ENCODE measurements at places on chromosomes 7 and 10.

DNA sequence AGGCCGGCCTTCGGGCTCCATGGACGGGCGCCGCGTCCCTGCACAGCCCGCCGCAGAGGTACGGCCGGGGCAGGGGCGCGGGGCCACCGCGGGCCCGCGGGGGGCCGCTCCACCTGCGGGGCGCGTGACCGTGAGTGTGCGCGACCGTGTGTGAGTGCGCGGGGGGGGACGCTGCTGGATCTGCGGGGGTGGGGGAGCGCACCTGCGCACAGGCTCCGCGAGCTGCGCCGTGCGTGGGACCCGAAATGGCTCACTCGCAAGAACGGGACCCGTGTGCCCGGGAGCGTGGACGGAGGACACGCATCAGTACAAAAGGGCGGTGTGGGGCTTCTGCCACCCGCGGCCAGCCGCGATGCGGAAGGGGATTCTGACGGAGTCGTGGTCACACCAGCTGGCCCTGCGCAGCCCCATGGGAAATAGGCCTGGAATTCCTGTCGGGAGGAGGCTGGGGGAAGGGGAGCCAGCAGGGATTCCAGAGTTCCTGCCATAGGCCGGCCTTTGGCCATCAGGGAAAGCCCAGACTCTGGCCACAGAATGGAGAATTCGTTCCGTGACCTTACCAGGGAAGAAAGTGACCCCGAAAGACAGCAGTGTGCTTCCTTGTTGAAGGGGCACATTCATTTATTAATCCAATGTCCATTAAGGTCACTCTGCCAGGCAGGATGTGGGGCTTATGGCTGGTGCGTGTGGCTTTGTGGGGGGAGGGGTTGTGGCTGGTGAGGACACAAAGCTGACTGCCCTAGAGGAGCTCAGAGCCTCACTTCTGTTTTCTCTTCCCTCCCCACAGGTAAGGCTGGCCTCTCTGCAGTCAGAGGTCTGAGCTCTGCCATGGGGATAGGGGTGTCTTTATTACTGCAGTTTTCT is 494 bp downstream of the REPIN1 start:
- no peak for DNase-seq

DNA sequence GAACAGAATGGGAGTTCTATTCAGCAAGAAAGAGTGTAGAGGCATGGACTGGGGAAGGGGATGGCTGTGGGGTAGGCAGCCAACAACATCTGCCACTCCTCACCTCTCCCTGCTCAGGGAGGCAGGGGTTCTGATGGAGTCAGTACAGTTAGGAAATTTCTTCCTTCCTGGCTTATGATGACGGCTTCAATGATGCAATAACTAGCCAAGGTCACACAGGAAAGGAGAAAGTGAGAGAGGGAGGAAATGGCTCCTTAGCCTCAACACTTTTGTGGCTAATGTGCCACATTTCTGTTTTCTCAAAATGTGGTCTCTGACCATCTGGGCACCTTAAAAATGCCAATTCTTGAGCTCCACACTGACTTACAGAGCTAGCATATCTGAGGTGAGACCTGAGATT is 79.3 kb upstream of the PDZD8 start:
- DNase-seq: no peak

DNA sequence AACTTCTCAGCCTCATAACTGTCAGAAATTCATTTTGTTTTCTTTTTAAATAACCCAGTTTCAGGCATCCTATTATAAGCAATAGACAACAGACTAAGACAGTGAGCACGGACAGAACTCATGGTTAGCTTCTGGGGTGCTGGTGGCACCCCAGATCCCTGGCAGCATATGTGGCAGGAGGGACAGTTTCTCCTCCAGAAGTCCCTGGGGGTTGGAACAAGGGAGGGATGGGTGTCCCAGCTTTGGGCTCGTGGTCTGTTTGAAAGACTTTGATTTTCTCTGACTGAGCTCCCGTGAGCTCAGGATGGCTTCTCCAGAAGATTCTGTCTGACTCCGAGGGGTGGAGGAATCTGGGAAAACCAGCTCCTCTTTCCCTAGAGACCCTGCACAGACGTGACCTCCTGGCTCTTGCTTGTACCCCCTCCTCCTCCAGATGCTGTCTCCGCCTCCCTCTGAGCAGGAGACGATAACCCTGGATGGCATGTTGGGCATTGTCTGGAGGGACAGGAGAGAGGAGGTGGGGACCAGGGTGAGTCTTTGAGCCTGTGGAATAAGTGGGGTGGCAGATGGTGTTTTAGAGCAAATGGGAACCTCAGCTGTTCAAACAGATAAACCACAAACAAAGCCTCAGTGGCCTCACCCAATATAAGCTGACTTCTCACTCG is 421.1 kb downstream of the GLRX3 start:
- no peak for DNase-seq

DNA sequence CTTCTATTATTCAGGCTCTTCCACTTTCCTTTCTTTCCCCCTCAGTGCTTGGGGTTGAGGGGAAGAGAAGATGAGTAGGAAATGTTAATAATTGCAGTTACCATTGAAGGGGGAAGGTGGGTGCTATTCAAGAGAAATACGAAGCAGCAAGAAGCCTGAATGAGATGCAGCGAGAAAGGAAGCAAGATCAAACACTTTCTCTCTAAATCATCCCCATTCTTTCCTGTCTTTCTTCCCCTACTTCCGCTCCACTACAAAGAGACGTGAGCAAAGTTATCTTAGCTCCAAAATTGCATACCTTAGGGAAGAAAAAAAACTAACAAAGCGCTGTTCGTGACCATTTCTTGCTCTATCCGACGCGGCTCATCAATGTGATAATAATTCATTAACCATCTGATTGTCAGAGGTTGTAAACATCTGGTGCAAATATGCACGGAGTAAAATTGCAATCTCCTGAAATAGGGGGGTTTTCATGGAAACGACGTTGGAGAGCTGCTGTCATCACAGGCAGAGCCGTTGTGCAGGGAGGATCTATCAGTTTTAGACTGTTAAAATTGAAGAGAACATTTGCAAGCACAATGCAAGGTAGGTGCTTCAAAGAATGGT is 15.2 kb upstream of the PARD3 start:
- DNase-seq: no peak

DNA sequence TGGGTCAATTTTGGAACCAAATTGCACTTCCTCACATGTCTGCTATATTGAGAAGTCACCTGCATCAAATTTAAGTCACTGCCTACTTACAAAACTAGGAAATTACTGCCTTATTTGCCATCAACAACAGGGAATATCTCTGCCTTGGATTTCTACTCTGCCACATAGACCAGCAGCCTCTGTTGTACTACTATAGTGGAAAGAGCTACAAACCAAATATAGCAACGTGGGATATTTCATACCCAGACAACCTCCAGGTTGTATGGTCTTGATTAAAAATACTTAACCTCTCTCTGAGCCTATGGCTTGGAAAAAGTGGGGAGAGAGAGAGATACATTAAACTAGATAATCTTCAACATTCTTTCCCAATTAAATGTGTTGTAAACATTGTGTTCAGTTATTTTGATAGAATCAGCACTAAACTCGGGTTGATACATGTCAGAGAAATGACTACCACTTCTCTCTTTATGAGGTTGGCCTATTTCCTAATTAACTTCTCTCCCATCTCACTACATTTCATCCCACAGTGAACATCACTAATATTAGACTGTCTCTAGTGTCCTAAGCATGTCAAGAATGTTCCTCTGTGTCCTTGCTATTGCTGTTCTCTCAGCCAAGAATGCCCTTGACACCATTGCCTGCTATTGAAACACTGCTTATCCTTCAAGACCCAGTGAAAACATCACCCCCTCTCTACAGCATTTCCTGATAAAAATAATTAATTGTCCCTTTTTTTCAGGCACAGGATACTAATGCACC is 421.2 kb downstream of the IPMK start:
- no peak for DNase-seq

Data from activated CD8-positive, alpha-beta memory T cell treated with anti-CD3 and anti-CD28 coated beads for 48 hours (primary cell).